ENCODE measurements at places on chromosomes 1 and 21.

GRCh38 chr1:83033682-83034081 is 965.2 kb downstream of the TTLL7 start:
- DNase-seq: no peak

- no peak for DNase-seq
Observed at GRCh38 chr1:47986761-47987200, 10.4 kb downstream of the TRABD2B start.

GRCh38 chr1:38565020-38565491 is 294.5 kb downstream of the RRAGC start:
- DNase-seq: no peak

GRCh38 chr1:237863234-237863633 is 27.5 kb downstream of the ZP4 start:
- no peak for DNase-seq

DNA sequence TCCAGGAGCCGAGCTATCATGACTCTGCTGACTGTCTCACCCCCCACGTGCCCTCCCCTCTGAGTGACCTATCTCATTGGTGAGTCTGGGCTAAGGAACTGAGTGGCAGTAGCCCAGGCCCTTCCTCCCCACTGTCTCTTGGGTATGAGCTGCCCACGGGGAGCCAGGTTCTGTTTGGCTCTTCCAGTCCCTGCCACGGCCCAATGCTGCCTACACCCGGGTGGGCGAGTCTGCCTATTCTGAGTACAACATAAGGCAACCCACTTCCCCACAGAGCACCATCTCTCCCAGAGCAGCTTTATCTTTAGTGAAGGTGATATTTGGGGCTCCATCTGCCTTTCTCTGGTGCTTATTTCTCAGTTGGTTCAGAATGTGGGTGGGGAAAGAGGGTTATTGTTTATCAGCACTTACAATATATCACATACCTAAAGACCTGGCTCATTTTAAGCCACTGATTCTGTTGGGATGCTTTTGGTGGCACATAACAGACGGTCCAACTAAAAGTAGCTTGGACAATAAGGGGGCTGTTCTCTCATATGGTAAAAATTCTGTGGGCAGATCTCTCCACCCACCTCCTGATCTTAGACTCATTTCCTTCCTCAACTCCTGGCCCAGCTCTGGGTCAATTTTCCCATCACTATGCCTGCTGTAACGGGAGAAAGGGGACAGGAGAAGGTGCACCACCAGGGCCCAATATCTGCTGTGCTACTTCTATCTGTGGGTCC is 27.7 kb upstream of the VWA5B1 start:
- no peak for DNase-seq

DNA sequence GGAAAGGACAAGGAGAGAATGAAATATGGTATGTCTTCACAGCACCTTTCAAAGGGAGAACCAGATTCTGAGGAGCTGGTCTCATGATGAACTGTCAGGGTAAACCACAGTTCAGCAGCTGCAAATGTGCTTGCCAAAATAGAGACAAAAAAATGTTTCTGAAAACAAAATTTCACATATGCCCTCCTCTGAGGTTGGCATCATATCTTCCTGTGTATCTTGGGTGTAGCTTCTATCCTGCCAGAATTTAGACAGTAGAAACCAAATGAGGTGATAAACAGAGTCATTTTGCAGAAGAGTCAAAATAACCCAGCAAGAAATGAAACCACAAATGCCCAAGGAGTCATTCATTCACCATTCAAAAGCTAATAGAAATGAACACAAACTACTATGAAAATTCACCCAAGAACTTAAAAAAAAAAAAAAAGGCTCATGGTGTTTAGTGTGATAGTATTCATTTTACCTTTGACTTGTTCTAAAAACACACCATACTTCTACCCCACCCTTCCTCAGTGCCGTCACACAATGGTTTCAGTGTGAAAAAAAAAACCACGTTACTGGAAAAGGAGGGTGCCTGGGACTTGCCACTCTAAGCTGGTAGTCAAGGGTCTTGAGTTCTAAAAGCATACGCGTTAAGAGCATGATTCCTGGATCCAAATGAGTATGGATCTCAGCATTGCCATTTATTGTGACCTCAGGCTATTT is 18.5 kb downstream of the SELL start:
- no peak for DNase-seq

DNA sequence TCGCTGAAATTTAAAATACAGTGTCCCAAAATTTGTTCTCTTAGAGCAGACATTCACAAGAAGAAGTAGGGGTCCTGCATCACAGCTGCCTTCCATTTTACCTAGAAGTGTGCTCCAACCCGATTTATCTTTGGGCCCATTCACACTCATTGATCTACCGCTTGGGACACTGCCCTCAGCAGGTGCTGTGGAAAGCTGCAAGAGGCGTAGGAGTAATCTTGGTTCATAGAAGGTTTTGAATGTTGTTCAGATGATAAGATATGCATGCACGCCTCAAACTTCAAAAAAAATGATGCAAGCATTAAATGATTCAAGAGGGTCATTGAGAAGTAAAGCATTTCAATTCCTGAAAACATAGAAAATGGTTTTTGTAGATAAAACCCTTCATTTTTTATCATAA is 18.6 kb upstream of the C1orf105 start:
- no peak for DNase-seq

DNA sequence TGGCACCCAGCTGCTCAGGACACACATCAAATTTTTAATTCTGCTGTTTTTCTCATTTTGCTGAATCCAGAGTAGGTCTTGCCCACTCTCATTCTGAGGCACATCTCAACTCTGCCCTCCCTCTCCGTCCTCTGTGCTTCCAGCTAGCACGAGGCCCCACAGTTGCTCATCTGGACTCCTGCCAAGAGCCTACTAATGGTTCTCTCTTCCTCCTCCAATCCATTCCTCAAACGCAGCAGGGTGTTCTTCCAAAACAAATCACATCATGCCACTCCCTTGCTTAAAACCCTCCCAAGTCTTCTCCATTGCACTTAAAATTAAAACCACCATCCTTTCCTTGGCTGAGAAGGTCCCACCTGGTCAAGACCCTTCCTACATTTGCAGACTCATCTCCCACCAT is 49.8 kb upstream of the SCAF4 start:
- DNase-seq: peak; percentile 68

- DNase-seq: no peak
Observed at GRCh38 chr1:177246710-177247580, 76.2 kb downstream of the BRINP2 start.

DNA sequence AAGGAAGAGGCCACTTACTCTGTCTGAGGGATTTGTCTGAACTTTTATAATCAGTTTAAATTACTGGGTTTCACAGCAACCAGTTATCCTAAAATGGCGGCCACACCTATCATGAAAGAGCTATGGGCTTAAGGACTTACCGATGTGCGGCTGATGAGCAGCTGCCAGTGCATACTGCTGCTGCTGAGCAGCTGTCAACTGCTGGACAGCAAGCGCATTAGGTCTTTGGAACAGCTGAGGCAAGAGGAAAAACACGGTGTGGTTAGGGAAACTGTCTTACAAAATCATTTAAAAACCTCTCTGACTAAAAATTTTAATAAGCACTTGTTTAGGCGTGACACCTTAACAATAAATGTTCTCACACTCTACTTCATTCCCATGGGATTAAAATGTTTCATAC is 72.6 kb upstream of the SDC3 start:
- DNase-seq: no peak

GRCh38 chr1:221783437-221783836 is 41.5 kb upstream of the DUSP10 start:
- DNase-seq: no peak

- no peak for DNase-seq
Observed at GRCh38 chr1:89739013-89739843, 81.6 kb upstream of the LRRC8D start.

DNA sequence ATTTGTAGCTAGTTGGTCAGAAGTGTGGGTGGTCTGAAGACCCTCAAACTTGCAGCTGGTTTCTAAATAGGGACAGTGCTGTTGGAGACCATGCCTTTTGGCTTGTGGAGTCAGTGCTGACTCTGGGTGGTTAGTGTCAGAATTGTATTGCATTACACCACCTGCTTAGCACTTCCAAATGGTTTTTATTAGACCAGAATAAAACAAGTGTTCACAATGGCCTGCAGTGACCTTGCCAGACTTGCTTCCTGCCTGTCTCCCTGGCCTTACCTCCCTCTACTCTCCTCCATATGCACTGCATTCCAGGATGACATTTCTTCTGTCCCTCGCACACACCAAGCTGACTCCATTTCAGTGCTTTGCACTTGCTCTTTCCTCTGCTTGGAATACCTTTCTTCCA is 72.7 kb upstream of the CNIH3 start:
- DNase-seq: no peak

- DNase-seq: no peak
Observed at GRCh38 chr1:167805041-167805556, 83.3 kb downstream of the MPZL1 start.

DNA sequence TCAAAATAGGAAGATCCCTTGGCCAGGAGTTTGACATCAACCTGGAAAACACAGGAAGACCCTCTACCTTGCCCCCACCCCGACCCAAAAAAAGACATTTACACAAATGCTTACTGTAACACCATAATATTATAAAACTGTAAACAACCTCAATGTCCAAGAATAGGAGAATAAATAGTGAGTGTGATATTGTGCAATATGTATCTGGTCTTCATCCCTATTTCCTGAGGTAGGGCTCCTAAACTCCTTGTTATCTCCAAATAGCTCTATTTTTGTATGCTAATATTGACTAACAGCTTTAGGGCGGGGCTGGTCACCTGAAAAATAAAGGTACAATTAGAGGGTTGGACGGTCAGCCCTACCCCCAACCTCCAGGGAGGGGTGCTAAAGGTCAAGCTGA is 23.5 kb downstream of the RSBN1 start:
- no peak for DNase-seq

- no peak for DNase-seq
Observed at GRCh38 chr21:33069994-33070743, at the start of gene OLIG1. TSS of gene OLIG1 (plus strand) at chr21:33070141. CDS start at chr21:33070247, 106 bp downstream.

DNA sequence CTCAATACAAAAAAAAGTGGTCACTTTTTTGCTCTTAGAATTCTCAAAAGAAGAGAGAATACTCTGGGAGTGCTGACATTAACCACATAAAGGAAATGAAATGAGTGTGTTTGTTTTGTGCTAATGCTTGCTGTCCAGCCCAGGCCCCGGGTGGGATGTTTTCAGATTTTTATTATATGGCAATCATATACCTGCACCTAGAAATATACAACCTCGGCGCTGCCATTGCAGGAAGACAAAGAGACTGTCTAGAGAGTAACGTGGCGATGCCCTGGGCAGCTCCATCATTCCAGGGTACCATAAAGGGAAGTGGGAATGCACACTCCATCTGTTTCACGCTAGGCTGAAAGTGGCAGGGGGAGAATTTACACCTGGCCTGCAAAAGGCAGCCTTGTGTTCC is 7.1 kb downstream of the BACE2 start:
- DNase-seq: no peak

DNA sequence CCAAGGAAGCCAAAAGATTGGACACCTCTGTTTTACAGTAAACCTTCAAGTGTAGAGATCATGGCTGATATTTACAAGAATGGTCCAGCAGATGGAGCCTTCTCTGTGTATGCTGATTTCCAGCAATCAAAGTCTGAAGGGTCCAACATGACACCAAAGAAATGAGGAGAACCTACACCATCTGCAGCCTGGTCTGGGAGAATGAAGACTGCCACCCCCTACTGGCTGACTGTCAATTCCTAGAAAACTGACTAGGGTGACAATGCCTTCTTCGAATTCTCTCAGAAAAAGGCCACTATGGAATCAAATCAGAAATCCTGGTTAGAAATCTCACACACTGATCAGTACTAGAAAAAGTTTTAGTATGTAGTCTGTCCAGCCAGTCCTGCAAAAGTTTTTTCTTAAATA is 83.3 kb downstream of the CDC42BPA start:
- DNase-seq: no peak

DNA sequence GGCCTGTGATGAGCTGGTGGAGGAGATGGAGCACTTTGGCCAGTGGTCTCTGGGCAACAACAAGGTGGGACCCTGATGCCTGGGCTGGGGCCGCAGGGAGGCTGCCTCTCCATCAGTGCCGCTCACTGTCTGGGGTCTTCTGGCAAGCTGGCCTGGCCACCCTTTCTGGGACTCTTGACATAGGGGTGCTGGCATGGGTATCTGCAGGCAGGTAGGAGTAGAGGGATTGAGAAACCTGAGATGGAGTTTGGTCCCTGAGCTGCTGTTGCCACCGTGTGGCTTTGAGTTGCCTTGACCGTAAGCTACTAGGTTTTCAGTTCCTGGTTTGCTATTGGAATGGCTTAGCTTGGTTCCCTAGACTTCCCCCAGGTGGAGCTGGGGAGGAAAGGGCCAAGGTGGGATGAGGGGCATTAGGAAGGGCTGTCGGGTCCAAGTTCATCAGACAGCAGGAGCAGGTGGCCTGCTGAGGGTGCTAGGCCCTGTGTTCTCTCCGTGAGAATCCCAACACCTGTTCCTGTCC is 13.2 kb upstream of the MFN2 start:
- DNase-seq: peak; percentile 55

DNA sequence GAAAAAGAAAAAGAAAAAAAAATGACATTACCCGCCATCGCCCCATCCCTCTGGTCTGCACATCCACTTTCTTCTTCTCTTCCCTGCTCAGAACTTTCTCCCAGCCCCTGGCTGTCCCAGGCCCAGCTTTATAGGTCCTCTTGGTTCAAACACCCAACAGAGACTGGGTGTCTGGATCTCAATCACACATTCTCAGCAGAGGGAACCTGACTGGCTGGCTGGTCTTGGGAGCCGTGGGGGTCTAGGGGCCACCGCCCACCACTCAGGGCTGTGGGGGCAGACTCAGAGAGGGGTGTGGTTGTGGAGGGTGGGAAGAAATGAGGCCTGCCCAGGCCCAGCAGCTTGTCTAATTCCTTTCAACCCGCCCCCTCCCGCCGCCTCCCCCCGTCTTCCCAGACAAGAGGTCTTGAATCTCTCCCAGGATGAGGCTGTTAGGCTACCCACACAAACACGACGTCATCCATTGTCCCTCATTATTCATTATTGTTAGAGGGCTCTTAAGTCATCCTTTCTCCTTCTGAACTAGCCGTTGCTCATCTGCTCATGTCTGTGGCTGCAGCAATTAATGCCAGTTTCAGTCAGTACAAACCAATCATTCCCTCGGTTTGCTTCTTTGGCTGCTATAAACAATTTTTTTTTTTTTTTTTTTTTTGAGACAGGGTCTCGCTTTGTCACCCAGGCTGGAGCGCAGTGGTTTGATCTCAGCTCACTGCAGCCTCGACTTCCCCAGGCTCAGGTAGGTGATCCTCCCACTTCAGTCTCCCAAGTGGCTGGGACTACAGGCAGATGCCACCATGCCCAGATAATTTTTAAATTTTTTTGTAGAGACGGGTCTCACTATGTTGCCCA is 40.6 kb upstream of the CLIC4 start:
- DNase-seq: no peak

GRCh38 chr1:150469291-150469690 is 17.9 kb upstream of the TARS2 start:
- DNase-seq: no peak

GRCh38 chr1:235057385-235058306 is 71.0 kb downstream of the TOMM20 start:
- no peak for DNase-seq

- DNase-seq: no peak
Observed at GRCh38 chr1:79052829-79053449, 46.4 kb upstream of the ADGRL4 start.
